ENCODE measurements at places on chromosomes 4 and X.

DNA sequence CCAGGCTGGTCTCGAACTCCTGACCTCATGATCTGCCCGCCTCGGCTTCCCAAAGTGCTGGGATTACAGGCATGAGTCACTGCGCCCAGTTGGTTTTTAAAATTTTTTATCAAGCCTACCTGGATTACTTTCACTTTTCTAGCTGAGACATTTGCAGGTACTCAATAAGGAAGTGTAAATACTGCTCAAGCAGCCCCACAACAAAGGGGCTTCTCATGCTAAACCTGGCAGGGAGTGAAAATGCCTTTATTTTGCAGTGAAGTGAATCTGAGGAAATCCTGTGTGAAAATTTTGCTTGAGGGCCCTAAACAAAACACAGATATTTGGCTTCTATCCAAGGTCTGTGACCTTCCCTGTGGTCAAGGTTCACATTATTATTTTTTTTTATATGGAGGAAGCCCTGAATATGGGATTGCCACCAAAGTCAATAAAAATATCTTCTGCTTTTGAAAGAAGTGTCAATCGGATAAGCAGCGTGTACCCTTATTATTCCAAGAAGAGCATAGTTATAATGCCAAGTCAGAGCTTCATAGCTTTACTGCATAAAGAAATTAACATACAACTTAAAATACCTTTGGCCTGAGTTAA is 481.0 kb downstream of the SH2D1A start:
- no peak for DNase-seq

DNA sequence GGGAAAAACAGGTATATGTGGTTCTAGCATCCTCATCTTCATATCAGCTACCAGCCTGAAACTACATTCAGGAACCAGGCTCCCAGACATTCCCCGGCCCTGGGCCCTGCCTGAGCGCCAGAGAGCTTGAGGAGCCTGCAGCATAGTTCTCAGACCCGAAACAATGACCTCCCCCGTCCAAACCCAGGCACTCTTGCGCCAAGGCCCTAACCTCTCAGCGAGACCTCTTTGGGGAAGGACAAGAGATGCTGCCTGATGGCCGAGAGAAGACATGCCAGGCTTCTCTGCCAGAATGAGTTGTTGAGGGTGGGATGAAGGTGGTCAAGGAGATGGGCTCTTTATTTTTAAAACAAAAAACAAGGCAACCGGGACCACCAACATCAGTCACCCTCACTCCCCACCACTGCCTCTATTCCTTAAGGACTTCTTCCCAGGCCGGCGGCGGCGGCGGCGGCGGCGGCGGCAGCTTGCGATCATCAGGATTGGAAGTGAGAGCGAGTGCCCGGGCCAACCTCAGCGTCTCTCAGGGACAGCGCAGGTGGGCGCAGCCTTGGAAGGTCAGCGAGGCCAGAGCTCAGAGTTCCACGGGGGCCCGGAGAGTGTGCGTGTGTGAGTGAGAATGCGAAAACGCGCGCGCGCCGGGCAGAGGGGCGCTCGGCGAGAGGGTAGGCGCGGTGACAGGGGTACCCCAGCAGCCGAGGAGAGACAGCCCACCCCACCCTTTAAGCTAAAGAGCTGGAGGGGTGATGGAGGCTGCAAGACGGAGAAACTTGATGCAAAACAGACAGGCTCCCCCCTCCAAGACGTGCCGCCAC is 601 bp downstream of the INPP4B start:
- DNase-seq = no peak

GRCh38 chrX:73785493-73785892 is 222.5 kb downstream of the CHIC1 start:
- no peak for DNase-seq

GRCh38 chr4:45701621-45702020 is 422.2 kb downstream of the GABRG1 start:
- no peak for DNase-seq

DNA sequence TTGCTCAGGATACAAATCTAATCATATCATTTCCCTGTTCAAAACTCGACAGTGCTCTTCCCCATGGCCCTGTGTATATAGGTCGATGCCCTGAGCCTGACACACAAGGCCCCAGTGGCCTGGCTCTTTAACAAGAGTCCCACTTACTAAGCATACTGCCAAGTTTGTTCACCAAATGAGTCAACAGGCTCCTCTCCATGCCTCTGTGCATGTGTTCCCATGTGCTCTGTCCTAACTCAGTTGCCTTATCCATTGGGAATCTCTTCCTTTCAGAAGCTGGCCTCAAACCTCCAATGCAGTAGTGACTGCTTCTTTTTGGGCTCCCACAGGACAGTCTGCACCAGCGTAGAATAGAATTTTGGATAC is 18.9 kb upstream of the CXCR3 start:
- no peak for DNase-seq

- no peak for DNase-seq
Measured at GRCh38 chr4:75254745-75255144, 259.5 kb downstream of the RCHY1 start.

DNA sequence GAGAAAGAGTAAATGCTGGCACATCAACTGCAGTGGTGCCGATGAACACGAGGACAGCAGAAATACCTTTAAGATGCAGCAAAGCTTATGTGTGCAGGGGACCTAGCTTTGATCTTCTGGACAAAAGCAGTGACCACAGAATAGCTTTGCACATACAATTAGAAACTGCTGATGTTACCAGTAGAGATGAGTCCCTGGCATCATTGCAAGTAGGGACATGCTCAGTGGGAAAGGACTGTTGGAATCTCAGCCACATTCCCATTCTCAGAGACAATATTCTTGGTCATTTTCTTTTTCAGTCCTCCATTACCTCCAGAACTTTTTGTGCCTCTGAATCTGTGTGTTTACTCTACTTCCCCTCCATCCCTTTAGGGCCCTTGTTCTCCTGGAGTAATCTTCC is 16.9 kb upstream of the PDLIM3 start:
- DNase-seq = no peak

DNA sequence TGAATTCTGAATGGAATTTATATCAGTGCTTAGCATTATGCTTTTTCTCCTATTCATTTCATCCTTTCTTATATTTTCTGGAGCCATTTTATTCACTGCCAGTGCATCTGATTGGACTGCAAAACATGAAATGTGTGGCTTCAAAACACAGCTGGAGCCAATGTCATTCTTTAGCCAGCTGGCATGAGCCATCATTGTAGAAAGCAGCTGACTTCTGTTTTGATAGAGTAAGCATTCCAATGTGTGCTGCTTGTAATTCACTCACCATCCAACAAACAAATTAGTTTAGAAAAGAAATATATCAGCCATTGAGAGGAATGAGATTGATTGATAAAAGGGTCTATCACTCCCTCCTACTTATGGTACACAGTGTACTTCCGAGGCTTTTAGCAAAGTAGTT is 2616.0 kb downstream of the ARAP2 start:
- no peak for DNase-seq

- no peak for DNase-seq
Measured at GRCh38 chr4:77031544-77031943, 44.2 kb downstream of the CCNI start.

DNA sequence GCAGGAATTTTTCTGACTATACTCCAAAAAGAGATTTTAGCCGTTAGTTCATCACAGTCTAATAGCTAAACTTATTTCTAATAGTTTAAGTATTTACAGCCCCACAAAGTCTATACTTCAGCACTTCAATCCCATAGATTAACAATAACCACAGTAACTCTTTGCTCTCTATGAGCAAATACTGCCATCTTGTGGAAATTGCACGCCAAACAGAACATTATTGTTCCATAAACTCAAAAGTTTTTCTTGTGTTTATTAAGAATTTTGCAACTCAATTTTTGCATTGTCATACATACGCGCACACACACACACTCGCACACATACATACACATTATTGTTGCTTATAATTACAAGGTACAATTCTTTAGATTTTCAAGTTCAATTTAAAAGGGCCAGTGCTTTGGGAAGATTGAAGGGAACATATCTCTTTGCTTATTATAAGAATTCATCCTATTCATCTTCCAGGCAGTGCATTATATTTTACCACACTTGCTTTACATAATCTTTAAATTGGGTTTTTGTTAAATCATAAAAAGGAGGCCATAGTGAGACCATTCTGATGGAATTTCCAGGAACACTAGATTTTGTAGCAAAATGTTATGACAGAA is 63.8 kb upstream of the ATOH1 start:
- no peak for DNase-seq

GRCh38 chr4:1164444-1164843 is 7.9 kb downstream of the SPON2 start:
- no peak for DNase-seq

- DNase-seq = no peak
Measured at GRCh38 chr4:56684320-56685050, 3.4 kb upstream of the HOPX start.

GRCh38 chrX:30637874-30638815 is 15.1 kb upstream of the GK start:
- no peak for DNase-seq

GRCh38 chr4:89305712-89306437 is 1.7 kb downstream of the GPRIN3 start:
- DNase-seq = no peak

DNA sequence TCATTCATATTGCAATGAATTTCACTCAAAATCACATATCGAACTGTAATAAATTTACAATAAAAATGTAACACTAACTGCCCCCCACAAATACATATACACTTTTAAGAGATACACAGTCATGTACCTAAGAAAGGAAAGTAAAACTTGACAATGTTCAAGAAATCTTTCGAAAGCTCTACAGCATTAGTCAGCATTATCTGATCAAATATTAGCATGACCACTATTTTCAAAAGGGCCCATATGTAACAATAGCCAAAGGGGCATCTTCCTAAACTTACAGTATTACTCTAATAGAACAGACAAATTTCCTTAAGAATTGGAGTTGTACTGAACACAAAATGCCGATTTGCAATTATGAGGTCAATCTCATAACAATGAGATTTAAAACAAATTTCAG is 51.8 kb downstream of the STX18 start:
- DNase-seq = no peak

GRCh38 chr4:113053883-113054282 is 4.4 kb downstream of the ANK2 start:
- no peak for DNase-seq

DNA sequence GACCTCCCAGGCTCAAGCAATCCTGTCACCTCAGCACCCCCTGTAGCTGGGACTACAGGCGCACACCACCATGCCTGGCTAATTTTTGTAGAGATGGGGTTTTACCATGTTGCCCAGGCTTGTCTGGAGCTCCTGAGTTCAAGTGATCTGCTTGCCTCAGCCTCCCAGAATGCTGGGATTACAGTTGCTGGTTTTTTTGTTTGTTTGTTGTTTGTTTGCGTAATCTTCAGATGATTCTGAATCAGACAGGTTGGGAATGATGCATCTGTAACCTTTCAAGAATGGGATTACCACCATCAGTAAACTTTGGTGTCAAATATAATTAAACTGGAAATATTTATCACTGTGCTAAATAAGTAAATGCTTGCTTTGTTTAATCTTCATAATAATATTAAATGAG is 62.0 kb upstream of the SLC10A4 start:
- DNase-seq = no peak

- DNase-seq = no peak
Measured at GRCh38 chr4:169620880-169621248, 486 bp downstream of the CLCN3 start.
